ENCODE measurements at places on chromosomes 5 and 9. TPM values are rescaled to one million over a fixed set of nuclear protein-coding genes. Genes with fewer than 3 reads are reported as not detected.

GRCh38 chr9:129806061-129806460, 3.1 kb downstream of the TOR1B start:
- DNase-seq = no peak

GRCh38 chr5:118371973-118372831, 616.1 kb downstream of the DTWD2 start:
- DNase-seq = no peak

DNA sequence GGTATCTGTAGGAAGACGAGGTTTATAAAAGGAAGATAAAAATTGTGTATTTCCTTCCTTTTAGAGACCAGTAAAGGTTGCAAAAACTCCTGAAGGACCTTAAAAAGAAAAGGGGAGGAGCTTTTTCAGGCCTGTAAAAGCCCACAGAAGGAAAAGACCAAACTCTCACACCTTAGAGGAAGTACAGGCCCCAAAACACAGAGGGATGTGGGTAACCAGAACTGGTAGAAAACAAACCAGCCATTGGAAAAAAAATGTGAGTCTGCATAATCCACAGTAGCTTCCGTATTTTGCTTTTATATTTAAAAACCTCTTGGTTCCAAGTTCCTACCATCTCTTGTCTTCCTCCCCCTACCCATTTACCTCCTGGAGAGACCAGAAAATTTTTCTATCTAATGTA, 8.5 kb downstream of the GIN1 start:
- DNase-seq = no peak

The DBH gene
- not detected for total RNA-seq

DNA sequence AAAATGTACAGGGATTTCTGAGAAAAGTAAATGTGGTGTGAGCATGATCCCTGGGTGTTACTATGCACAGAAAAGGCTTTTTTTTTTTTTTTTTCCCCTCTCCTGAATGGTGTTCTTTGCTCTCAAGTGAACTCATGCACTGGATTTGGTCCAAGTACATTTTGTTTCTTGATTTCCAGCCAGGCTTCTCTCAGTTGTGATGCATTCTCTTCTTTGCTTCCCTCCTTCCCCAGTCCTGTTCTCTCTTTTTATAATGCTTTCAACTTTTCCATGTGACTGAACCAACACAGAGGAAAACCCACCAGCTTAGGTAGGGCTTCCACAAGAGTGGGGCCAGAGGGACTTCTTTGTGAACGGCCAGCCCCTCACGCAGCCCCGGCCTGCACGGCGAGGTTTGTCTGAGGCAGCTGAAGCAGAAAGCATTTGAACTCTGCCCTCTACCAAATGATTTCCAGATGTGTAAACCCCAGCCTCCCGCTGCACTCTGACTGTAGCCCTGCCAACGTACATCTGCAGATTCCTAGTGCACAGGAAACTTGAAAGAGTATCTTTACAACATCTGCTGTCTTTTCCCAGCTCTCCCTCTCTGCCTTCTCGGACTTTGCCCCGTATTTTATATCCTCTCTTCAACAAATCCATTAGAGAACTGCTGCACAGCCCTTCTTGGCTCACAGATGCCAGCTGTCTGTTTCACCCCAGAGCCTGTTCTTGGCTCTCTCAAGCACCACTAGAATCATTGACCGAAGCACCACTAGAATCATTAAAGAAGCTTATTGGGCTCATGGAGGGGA, 71.8 kb upstream of the CD180 start:
- peak; percentile 73 for DNase-seq
